ENCODE measurements at places on chromosomes 16 and 17.

- DNase-seq = peak; percentile 19
Measured at GRCh38 chr17:51118330-51119195, 2.1 kb downstream of the SPAG9 start.

DNA sequence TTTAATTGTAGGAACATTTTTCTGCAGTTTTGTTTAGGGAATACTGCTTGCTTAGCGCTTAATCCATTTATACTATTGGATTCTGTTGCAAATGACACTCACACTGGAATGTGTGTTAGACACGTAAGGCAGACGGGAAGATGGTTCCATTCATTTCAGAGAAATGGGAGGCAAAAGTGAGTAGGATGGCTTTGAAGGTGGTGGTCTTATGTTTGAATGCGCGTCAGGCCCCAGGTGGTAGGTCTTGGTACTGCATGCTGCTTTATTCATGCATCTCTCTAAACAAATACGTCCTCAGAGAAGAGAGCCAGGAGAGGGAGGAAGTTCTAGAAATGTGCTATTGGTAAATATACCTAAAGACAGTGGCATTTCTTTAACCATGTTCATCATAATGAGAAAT is 997.6 kb upstream of the RBFOX1 start:
- DNase-seq = peak; percentile 10

DNA sequence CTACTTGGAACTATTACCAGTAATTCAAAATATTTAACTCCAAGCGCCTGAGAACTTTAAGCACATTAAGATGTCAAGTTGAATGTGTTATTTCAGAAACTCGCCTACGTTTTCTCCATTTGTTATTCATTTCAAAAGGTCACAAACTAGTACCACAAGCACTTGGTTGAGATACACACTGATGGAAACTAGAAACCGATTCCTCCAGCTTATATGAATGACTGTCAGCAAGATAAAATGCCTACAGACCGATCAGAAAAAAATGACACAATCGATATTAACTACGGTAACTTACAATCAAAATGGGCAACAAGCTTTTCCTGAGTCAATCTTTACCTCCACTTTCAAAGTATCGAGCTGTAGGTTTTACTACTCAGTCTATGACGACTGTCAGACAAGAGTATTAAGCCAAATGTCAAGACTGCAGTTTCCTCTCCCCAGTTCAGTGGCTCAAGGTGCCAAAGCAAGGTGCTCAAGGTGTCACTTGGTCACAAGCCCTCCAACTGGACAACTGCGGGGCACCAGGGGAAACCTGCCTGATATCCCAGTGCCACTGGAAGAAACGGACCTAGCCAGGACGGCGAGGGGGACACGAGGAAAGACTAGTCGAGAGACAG is 678 bp downstream of the SRP68 start:
- DNase-seq = no peak

- no peak for DNase-seq
Measured at GRCh38 chr17:39244016-39244599, 18.4 kb upstream of the STAC2 start.

DNA sequence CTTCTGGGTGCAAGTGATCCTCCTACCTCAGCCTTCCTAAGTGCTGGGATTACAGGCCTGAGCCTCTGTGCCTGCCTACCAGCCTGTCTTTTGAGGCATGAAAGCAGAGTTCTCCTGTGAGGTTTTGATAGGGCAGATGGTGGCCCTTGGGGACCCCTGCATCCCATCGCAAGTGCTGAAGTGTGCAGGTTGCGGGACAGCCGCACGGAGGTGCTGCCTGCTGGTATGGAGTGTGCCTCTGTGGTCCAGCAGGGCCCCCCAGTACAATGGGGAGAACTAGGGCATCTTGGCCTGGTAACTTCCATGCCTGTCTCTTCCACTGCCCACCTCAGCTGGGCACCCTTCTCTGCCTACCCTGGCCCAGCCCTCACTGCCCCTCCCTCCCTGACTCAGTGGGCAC is 9.9 kb upstream of the NDRG4 start:
- no peak for DNase-seq

DNA sequence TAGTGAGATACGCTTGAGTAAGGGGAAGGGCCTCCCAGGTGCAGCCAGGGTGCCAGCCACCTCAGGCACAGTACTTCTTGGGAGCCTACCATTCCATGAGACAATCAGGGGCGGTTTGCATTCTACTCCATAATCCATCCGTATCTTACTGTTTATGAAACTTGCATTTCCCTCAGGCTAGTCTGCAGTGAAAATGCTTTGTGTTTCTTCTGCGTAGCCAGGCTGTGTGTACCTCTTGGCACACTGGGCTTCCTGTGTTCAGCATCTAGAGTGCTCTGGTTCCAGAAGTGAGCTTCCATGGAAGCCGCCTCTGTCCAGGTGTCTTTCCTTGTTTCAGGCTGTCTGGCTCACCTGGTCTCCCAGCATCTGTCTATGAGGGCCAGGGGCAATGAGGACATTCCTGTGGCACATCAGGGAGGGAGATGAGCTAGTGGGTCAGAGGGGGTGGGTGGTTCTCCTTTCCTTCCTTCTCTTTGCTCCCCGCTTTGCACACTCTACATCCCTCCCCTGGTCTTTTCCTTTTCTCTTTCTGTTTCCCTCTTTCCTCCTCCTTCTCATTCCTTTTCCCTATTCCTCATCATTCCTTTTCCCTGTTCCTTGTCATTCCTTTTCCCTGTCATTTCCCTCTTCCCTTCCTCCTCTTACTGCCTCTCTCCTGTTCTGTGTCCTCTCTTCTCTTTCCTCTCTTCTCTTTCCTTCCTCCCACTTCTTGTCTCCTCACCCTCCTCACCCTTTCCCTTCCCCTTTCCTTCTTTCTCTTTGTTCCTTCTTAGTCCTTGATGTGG is 386.5 kb downstream of the CPPED1 start:
- DNase-seq = no peak

GRCh38 chr17:5499476-5500231 is 13.3 kb downstream of the MIS12 start:
- DNase-seq = no peak

DNA sequence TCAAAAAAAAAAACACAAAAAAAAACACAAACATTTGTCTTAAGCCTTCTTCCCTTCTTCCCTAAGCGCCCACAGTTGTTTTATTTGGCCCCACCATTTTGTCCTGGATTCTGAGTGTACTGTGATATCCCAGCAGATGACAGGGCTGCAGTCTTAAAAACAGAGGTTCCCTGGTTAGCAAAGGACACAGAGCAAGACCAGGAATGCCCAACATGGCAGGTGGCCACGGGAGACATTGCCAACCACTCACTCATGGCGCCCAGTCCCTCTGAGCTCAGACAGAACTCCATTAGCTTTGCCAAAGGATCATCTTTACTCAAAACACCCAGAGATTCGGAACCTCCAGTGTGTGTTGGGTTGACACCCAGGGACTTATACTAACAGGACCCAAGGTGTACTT is 249.3 kb downstream of the MRTFB start:
- no peak for DNase-seq

GRCh38 chr17:48494335-48494734 is 36.5 kb downstream of the HOXB1 start:
- peak; percentile 61 for DNase-seq

DNA sequence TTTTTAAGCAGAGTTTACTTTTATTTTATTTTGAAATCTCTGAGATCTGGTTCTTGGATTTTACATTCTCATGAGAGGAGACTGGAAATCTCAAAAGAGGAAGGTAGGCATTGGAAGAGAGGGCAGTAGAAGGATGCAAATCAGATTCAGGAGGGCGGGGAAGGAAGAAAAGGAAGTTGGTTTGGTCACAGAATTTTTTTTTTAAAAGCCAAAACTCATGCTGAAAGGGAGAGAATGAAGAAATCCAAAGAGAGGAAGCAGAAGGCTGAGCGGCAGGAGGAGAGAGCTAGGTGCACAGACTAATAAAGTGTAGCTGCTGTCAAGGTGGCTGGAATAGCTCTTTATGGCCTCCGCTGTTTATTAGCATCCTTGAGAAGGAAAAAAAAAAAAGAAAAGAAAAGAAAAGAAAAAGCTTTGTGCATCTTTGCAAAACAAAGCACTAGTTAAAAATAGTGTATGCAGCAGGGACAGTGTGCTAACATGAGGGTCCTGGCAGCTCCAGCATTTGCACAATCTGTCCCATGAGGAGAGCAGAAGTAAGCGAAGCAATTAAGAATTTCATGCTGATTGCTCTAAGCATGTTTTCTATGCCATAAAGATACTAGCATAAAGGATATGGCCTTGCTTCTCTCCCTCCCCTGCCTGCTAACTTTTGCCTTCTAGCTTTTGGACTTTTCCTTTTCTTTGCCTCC is 194.2 kb downstream of the ZFHX3 start:
- DNase-seq = no peak

DNA sequence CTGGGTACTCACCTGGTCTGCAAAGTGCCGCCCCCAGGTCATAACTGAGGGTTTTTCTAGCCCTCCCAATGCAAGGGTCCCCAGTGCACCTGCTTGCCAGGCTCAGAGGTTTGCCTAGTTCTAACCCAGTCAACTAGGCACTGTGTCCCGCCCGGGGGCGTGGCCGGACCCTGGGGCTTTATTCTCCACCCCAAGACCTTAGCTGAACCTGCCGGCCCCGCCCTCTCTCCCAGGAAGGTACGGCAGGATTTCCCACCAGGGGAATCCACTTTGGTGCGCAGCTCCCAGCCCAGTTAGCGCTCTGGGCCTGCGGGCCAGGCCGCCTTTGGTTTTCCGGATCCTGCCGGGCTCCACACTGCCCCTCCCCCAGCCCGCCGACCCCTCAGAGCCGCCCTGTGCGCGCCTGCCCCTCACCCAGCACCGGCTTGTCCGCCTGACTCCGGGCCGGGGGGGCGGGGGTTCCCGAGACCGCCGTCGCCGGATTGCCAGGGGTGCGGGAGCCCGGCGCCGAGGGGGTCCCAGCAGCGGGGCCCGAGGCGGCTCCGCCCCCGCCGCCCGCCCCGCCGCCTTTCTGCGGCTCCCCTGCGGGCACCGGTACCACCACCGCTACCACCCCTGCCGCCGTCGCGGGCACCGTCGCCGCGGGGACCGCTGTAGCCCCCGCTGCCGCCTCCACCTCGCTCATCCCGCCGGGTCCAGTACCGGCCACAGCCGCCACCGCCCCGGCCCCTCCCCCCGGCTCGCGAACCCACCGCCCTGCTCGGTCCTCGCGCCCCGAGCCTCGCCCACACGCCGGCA is 424 bp downstream of the YBX2 start:
- DNase-seq = peak; percentile 16

DNA sequence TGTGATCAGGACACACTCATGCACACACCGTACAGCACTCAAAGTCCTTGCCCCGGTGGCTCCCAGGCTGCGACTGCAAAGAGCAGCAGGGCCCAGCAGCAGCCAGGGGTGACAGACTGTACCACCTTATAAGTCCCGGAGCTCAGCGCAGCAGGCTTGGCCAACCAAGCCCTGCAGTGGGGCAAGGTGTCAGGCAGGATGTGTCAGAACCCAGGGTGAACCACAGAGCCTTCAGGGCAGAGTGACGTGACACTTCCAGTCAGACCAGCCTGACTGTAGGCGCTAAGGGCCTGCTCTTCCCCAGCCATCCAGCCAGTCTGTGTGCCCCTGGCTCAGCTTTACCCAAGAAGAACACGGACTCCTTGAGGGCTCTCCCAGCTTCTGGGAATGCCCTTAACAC is 204.1 kb downstream of the COPRS start:
- peak; percentile 21 for DNase-seq

GRCh38 chr16:8634991-8635736 is 13.7 kb downstream of the METTL22 start:
- DNase-seq = no peak

DNA sequence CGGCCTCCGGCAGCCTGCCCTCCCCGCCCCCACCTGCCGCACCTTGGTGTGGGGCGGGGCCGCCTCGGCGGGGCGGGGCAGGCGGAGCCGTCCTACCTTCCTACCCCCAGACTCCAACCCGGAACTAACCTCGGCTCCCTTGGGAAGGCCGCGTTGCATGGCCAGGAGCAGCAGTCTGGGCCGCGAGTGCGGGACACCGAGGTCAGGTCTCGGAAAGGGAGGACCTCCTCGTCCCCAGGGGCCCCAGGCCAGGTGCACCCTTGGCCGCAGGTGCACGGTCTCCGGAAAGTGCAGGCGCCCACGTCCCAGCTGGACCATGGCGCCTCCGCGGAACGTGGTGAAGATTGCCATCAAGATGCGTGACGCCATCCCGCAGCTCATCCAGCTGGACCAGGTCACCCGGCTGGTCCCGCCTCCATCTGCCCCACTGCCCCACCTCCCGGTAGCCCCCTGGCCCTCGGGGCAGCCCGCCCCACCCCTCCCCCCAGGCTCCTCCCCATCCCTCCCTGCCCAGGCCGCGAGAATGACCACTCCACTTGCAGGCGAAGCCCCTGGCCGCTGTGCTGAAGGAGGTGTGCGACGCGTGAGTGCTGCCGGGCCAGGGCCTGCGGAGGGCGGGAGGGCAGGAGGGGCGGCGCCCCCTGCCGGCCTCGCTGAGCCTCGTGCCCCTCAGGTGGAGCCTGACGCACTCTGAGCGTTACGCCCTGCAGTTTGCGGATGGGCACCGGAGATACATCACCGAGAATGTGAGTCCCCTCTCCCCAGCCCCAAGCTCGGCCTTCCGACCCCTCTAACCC is at the start of gene ELMO3:
Gene ELMO3, plus strand, starts transcription at position 121 of the 797 bp plus-strand sequence. Its CDS starts 196 bp downstream, at position 317.
- DNase-seq = no peak

DNA sequence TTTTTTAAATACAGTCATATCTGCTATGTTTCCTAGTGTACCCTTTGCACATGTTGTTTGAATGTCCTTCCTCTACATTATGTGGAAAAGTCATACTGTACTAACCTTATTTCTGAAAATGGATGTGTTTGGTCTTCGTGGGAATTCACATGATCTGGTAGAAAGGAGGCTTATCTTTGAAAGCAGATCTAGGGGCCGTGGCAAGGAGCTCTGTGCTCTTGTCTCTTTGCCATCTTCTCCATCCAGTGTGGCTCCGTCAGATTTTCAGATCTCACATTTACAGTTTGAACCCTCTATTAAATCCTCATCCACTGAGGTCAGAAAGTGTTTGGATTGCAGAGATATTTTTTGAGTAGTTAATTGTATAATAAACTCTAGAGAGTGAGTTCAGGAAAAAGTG is 32.9 kb downstream of the MAP2K4 start:
- no peak for DNase-seq

GRCh38 chr17:79360196-79360595 is 250.7 kb downstream of the RBFOX3 start:
- DNase-seq = no peak

DNA sequence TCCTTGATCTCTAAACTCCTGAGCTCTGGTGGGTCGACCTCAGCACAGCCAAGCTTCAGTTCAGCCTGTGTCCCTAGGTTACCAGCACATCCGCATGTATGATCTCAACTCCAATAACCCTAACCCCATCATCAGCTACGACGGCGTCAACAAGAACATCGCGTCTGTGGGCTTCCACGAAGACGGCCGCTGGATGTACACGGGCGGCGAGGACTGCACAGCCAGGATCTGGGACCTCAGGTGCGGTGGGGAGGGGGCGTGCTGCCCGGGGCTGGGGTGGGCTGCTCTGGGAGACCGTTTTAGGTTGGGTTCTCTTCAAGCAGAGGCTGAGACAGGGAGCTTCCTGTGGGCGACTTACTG is 1.1 kb downstream of the MLST8 start:
- no peak for DNase-seq

- no peak for DNase-seq
Measured at GRCh38 chr17:9286434-9286833, 265.1 kb downstream of the NTN1 start.

- DNase-seq = no peak
Measured at GRCh38 chr17:1529863-1530262, 13.5 kb upstream of the INPP5K start.

GRCh38 chr17:31529841-31530251 is 138.4 kb downstream of the RAB11FIP4 start:
- peak; percentile 47 for DNase-seq
